T-helper 9 cell (primary cell): ENCODE measurements at places on chromosomes 12 and 14.

DNA sequence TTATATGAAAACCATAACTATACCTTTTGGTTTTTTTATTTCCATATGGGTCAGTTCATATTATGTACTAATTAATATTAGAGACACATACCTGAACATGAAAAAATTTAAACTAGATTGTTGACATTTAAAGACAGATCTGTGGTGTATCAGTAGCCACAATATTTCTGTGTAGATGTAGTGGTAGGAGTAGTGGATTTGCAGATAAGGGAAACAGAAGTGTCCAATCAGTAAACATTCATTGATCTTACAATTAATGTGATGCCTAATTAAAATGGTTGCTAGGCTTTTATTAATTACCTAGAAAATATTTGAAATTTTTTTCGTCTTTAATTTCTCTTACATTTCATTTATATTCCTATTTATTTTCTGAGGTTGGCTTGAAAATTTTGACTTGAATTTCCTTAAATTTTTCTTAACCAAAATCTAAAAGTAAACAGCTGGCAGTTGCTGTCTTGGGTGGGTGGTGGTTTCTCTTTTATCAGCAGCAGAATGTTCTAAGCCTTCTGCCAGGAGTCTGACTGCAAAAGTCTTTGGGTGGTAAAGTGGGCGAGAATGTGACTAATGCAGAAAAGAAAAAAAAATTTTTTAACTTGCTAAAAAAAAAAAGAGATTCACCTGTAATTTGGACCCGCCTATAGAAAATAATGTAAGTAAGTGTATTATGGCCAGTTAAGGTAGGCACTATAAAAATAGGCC lies 2.4 kb downstream of the FGFR1OP2 start:
- no peak for DNase-seq

DNA sequence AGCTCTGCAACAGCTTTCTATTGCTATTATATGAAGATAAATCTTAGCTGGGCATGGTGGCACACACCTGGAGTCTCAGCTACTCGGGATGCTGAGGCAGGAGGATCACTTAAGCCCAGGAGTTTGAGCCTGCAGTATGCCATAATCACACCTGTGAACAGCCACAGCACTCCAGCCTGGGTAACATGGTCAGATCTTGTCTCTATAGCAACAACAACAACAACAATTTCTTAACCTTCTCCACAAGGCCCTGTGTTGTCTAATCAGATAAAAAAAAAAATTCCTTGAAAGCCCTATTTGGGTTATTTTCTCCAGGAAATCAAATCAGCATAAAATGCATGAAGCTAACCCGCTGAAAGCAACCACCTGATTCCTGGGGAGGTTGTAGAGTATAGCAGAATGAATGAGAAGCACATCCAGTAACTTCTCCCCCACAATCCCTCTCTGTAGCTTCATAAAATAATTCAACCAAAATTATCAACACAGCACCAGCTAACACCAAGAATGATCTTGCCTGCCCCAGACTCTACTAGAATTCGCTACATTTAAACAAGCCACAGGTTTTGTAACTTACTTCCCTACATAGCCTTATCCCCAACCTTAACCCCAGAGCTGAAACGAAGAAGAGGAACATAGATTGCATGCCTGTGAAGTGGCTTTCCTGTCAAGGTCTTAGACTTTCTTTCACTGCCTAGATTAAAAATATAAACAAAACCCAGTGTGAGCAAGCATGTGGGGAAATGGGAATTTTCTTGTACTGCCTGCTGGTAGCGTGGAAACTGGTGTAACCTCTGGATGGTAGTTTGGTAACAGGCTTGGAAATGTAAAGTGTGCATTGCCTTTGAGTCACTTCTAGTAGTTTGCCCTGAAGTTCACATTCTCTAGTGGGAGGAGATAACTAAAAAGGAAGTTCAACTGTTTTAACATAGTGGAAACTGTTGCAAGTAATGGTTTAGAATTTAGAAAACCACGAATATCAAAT lies 6.0 kb upstream of the STK38L start:
- DNase-seq = no peak

DNA sequence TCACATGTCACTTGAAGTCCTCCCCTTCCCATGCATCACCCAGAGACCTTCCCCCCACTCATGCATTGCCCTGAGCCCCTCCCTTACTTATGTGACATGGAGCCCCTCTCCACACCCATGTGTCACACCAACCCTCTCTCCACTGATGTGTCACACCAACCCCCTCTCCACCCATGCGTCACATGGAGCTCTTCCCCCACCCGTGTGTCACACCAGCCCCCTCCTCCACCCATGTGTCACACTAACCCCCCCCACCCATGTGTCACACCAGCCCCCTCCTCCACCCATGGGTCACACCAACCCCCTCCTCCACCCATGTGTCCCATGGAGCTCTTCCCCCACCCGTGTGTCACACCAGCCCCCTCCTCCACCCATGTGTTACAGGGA lies 30.4 kb downstream of the RTL1 start:
- no peak for DNase-seq

DNA sequence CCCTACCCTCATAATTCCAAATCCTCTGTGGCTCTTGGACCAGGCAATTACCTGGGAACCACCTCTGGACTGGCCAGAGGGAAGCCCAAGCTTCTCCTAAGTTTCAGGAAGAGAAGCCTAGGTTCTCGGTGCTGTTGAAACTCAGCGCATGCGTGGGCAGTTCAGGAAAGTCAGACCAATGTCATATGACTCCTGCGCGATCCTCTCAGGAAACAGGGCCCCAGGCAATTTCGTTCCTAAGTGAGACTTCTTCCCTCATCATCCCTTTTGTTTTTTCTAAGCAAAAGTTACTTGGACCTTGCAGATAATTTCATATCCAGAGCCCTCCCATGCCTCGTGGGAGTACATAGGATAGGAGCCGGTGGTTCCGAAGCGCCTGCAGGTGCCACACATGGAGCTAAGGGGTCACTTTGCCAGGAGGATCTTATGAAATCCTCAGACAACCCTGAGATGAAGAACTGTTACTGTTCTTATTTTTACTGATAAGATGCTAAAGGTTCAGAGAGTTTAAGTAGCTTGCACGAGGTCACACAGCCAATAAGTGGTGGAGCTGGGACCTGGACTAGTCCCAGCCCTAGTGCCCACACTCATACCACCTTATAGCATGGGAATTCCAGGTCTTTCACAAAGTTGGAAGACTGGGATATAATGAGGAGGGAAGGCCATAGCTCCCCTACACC lies 168.2 kb downstream of the ZFP36L1 start:
- DNase-seq = no peak

GRCh38 chr12:75577812-75578211 lies 66.4 kb upstream of the KRR1 start:
- DNase-seq = no peak
